ENCODE measurements at places on chromosomes 1 and 21. TPM values are rescaled to one million over a fixed set of nuclear protein-coding genes. Genes with fewer than 3 reads are reported as not detected.

DNA sequence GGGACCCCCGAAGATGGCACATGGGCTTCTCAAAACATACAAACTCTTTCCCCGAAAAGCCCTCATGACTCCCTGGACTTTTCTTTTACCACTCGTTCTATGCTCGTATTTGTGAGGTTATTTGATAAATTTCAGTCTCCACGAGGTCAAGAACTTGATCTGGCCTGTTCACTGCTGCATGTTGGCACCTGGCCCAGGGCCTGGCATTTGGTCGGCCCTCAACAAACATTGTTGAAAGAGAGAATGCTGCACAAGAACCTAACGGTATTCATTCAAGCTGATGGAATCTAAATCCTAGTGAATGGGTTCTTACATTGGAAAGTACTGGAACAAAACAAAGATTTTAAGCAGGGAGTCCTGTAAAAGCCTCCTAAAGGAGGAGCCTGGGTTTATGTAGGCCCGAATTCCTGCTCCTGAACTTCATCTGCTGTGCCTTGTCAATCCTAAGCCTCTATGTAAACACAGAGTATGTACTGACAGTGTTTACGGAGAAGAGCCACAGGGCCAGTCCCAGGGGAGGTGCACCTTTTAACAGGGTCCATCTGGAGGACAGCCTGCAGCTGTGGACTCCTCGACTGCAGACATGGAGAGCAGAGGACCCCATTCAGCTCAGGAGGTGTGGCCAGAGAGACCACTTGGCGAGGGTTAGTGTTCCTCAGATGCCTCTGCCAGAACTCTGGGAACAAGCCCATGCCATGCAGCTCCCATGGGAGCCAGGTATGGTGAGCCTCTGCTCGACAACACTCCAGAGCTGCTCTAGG, 46.9 kb downstream of the L1TD1 start:
- DNase-seq = peak; percentile 63

DNA sequence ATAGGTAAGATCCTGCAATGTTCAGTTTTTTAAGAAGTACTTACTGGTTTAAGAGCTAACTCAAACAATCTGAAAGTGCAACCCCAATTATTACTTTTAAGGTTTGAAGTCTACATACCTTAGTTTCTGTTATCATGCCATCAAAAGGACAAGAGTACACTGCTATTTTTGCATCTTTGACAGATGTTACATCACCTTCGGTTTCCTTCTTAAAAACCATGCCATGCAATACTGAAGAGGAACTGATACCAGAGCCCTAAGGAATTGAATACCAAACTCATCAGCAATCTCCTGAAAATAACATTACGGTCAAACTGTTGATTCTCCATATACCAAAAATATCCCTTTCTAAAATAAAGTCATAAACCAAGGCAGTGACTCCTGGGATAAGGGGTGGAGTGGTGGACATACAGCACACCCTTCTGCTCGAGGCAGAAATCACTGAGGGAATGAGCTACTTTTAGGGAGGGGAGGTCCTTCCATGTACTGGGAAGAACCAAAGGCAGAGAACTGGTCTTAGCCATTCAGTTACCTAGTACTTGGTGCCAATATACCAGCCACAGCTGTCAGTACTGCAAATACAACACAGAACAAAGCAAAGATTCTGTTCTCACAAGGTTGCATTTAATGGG, 8.5 kb downstream of the CCT8 start:
- no peak for DNase-seq

DNA sequence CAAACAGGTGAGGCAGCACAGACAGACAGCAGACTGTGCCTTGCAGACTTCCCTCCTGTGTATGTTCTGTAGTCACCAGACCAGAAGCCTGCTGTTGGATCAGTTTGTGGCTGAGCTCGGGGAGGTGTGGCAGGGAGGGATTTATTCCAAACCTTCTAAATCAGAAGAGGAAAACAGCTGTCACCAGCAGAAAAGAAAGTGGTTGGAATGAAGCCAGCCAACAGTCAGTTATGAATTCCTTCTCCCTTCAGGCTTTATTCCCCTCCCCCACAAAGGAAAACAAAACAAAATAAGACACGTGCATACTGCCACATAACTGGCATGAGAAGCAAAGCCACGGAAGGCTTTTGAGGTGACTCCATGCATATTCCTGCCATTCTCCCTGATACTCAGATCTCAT, 19.0 kb upstream of the PIGV start:
- no peak for DNase-seq

- no peak for DNase-seq
Measured at GRCh38 chr1:108027389-108027788, 62.4 kb upstream of the VAV3 start.

The SIPA1L2 gene
- 45.5 TPM for total RNA-seq

The CLCNKA gene
- total RNA-seq = 0.65 TPM

- DNase-seq = no peak
Measured at GRCh38 chr1:232853994-232854797, 49.0 kb downstream of the MAP10 start.

The PYHIN1 gene
- total RNA-seq = 3.9 TPM

DNA sequence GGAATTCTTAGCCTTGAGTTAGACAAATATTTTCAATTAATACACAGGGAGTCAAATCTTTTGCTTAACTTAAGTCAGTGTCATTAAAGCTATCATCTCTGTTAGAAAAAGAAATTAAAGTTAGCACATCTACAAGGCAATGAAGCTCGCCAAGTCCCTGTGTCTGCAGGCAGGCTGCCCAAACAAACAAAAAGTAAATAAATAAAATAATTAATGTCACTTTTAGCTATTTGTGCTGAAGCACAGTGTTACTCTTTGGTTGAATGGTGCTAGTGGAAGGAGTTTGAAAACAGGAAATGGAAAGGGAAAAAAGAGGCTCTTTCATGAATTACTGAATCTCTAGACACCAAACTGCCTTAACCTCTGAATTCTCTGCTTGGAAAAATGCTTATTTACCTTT, 37.1 kb upstream of the COL11A1 start:
- no peak for DNase-seq

The KPRP gene
- not detected for total RNA-seq

Measured in lower lobe of right lung (tissue), 2 donors.